ENCODE measurements at places on chromosomes 4 and X. TPM values are rescaled to one million over a fixed set of nuclear protein-coding genes. Genes with fewer than 3 reads are reported as not detected.

Gene TRO
- 70.0 TPM for polyA plus RNA-seq

Gene TRIM75
- polyA plus RNA-seq, result not detected

Gene PLAC8
- polyA plus RNA-seq, result 11.2 TPM

Gene MTNR1A
- not detected for polyA plus RNA-seq

Gene TMEM35A
- 5.6 TPM for polyA plus RNA-seq

Gene SASH3
- not detected for polyA plus RNA-seq

Gene SUPT20HL2
- not detected for polyA plus RNA-seq

Gene NPY5R
- not detected for polyA plus RNA-seq

Gene UCHL1
- 1,518 TPM for polyA plus RNA-seq

Gene CXCL6
- polyA plus RNA-seq, result 0.03 TPM

Gene PABPC1L2B
- polyA plus RNA-seq, result 0.05 TPM

Gene TSPAN5
- polyA plus RNA-seq, result 38.6 TPM

Gene FMR1NB
- polyA plus RNA-seq, result not detected

Gene EVC2
- polyA plus RNA-seq, result not detected

GRCh38 chr4:54315561-54316538, 86.8 kb downstream of the PDGFRA start:
- DNase-seq, result no peak

DNA sequence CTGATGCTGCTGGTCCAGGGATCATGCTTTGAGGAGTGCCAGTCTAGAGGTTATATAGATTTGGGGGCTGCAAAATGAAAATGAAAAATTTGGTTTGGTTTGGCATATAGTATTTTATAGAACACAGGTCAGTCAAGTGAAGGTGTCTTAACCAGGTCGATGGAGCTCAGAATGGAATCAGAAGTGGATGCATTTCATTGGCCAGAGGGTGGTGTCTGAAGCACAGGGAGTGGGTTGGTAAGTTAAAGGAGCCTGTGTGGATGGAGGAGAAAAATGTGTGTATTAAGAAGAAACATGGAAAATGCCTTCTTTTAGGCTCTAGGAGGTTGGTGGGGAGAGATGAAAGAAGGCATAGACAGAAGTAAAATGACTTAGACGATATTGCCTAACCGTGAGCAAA, 8.6 kb downstream of the GALNT7 start:
- DNase-seq, result no peak

GRCh38 chrX:1576201-1576992, 15.0 kb upstream of the AKAP17A start:
- no peak for DNase-seq

DNA sequence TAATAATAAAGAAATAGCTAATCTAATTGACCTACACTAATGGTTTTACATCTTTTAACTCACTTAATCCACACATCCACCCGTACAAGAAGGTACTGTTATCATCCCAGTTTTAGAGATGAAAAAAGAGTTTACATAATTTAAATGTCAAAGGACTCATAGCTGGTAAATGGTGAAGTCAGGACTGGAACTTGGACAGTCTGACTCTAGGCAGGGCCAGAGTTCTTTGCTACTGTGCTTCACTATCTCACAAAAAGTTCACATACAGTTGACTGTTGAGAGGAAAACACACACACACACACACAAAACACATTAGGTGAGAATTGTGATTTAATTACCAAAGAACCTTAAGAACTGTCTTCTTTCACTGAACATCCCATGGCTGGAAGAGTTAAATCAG, 71.2 kb upstream of the PRSS48 start:
- no peak for DNase-seq

DNA sequence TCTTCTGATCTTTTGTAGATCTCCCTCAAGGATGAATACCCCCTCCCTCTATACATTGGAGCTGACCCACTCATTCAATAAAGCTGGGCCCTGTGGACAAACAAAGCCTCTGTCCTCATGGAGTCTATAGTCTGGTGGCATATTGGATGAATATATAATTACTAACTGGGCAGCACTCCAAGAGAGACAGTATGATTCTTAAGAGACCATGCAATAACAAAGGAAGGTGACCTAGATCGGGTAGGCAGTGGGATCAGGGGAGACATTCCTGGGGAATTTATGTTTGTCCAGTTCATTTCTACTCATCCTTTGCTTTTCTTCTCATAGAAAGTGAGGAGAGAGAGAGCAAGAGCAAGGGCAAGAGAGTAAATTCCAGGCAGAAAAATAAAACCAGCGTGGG, 23.5 kb upstream of the CXCL13 start:
- DNase-seq, result no peak

DNA sequence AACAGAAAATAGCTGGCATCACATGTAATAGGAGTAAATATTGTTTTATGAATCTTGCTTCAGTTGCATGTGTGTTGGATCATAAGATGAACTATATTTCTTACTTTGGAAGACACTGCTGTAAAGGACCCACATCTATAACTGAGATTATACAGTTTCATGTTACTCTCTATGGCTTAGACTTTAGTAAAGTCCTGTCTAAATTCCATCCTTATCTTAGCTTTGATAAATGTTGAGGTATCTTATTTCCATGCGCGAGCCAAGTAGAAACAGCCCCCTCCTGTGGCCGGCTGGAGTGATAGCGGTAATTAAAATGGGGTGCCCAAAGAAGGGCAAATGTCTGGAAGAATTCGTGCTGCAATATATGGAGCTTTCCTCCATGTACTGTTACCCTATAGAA, 43.0 kb downstream of the CCDC158 start:
- peak; percentile 58 for DNase-seq

GRCh38 chr4:48234575-48234974, 35.1 kb downstream of the TEC start:
- DNase-seq, result no peak

GRCh38 chrX:100964362-100964761, 5.1 kb upstream of the ARL13A start:
- DNase-seq, result no peak

GRCh38 chr4:68683034-68683433, 12.6 kb upstream of the UGT2B15 start:
- DNase-seq, result no peak

DNA sequence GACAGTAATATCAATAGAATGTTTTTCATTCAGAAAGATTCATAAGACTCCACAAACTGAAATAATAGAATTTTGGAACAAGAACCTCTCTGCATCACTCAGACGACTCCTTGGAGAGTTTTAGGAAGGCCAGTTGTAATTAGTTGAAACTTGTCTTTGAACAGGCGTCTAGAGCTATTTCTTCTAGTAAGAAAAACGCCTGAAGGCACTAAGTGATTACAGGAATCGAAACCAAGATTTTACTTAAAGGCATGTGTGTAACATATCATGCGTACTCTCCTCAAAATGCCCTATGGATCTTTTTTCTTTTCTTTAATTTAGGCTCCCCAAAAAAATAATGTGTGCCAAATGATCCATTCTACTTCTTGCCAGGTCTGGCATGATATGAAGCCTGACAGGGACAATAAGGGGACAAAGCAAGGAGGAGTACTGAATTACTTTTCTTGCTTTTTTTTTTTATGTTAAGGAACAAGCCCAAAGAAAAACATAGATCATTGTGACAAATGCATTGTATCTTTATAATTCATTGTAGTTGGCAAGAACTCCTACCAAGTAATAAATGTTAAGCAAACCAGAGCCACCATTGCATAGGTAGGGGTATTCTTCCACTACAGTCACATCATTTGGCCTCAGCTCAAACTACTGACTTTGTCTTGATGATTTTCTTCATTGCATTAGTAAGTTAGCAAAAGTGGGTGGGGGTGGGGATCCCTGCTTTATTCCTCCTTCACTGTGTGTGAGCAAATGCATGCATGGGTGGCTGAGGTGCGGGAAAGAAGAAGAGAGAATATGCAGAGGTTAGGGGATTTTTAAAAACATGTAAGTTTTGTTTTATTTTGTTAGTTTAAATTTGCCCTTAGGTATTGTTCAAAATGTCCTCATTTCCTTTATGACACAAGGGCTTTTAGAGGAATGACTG, 79.9 kb upstream of the ATOH1 start:
- DNase-seq, result no peak

GRCh38 chr4:101956068-101956825, 165.7 kb downstream of the BANK1 start:
- DNase-seq, result no peak

- no peak for DNase-seq
Observed at GRCh38 chr4:153364061-153364460, 19.6 kb downstream of the MND1 start.

- no peak for DNase-seq
Observed at GRCh38 chr4:139129206-139129605, 47.8 kb downstream of the ELF2 start.

DNA sequence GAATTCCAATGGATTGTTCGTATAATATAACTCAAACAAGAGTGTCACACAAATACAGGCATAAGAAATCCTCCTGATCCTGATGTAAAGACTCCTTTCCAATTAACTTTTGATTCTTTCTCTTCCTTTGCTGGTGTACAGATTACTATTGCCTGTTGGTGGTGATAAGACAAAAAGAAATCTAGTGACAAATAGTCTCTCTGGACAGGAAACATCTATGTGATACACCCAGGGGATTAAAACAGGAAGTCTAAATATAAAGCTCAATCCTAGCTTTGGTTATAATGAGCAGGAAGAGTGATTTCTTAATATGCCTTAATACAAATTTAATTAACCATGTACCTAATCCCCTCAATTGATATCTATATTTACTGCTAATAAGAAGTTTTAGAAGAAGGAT, 45.1 kb downstream of the ARHGEF6 start:
- DNase-seq, result no peak

DNA sequence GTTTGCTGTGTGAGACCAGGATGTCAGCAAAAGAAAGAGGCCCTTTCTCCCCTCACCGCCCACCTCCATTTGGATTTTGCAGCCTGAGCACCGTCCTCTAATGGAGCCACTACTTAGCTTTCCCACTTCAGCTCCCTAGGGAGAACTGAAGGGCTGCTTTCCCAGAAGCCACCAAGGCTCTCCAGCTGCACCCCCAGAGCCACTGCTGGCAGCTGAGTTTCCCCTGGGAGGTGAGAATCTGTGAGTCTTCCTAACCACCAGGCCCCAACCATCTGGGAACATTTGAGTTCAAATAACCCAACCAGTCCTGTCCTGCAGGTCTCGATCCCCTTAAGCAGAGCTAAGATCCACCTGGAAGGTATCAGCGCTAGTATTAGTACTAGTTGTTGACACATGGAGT, 173.1 kb upstream of the USP9X start:
- DNase-seq, result no peak

GRCh38 chr4:103497692-103498091, 222.1 kb downstream of the TACR3 start:
- DNase-seq, result no peak

- no peak for DNase-seq
Observed at GRCh38 chr4:19880206-19880605, 371.5 kb upstream of the SLIT2 start.

DNA sequence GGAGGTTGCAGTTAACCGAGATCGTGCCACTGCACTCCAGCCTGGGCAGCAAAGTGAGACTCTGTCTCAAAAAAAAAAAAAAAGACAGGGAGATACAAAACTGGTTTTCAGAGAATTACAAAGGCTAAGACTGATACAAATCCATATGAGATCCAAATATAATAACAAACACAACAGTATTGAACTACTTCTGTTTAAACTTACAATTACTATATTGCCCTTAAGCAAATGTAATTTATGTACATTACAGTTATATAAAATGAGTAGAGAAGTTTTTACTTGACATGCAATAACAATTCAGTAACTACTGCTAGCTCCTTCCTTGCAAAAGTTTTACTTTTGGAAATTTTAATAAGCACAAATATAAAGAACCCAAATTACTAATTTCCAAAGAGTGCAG, 52.6 kb upstream of the PABPC1L2A start:
- DNase-seq, result no peak

- DNase-seq, result no peak
Observed at GRCh38 chr4:1033840-1034551, 22.6 kb downstream of the FGFRL1 start.

GRCh38 chrX:106927700-106928099, 7.5 kb downstream of the CLDN2 start:
- DNase-seq, result no peak

- no peak for DNase-seq
Observed at GRCh38 chr4:88938138-88938537, 118.8 kb downstream of the FAM13A start.

- no peak for DNase-seq
Observed at GRCh38 chrX:123081776-123082175, 102.3 kb upstream of the GRIA3 start.

DNA sequence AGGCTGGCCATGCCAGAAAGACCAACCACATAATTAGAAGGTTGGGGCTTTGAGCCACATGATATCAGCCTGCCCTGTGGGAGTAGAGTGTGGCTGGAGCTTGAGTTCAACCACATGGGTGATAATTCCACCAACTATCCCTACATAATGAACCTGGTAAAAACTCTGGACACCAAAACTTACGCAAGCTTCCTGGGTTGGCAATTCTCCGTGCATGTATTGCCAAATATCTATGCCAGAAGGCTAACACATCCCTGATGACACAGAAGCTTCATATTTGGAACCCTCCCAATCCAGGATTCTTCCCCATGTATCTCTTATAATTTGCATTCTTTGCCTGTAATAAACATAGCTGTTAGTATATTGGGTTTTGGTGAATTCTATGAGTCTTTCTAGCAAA, 68.2 kb downstream of the FUNDC1 start:
- DNase-seq, result no peak

GRCh38 chrX:150857453-150857852, 41.0 kb downstream of the CD99L2 start:
- DNase-seq, result no peak

DNA sequence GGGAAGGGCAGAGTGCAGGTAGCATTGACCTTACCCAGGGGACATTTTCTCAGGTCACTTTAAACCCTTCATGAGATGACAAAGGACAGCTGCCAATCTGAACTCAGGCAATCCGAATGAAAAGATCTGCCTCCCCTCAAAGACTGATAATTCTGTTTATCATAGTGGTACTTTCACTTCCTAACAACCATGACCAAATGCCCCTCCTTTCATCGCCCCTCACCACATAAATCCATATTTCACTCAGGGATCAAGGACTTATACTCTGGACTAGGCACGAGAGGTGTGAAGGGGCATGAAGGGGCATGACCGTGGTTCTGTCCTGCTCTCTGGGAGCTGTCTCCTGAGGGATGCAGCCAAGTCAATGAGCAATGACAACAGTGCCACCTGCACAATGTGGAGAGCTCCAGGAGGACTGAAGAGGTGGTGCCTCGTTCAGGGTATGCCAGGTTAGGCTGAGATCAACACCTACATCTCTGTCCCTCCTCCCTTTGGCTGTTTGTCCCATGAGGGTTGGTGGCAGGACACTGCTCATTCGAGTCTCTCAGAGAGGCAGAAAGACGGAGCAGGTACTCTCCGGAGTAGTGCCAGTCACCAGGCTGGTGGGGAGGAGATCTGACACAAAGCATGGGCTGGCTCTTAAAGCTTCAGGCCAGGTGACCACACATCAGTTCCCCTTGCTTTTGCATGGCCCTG, 12.5 kb downstream of the HS3ST1 start:
- DNase-seq, result no peak

- peak; percentile 19 for DNase-seq
Observed at GRCh38 chrX:72180539-72180938, 1.0 kb upstream of the PIN4 start.

DNA sequence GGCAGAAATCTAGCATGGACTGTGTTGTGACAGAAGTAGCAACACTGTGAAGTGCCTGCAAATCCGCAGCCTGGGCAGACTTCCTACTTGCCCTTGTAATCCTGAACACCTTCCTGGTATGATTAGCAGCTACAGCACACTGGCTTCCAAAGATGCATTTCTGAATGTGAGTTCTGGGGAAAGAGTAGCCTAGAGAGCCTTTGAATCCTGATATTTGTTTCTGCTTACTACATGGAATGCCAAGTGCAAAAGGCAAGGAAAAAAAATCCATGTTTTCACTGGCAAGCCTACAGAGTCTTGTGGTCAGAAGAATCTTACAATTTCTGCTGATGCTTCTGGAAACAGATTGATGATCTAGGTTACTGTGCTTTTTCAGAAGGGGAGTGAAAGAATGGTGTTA, 223.7 kb downstream of the COL25A1 start:
- DNase-seq, result no peak
